AG04450 (cell line): ENCODE measurements at places on chromosomes 3 and 15. TPM values are rescaled to one million over a fixed set of nuclear protein-coding genes. Genes with fewer than 3 reads are reported as not detected.
A peak's percentile ranks its signal among the peaks of the same experiment; 100 is the strongest.

Gene RHOA
- polyA plus RNA-seq, result 466 and 505 TPM in 2 replicates

Gene LRRC31
- polyA plus RNA-seq, result not detected in 2 replicates

Gene CCR1
- polyA plus RNA-seq, result 0.02 TPM in 1 of 2 replicates, not detected in the other

Gene COPB2
- polyA plus RNA-seq, result 263 and 331 TPM in 2 replicates

Gene CSPG5
- polyA plus RNA-seq, result not detected in 2 replicates

DNA sequence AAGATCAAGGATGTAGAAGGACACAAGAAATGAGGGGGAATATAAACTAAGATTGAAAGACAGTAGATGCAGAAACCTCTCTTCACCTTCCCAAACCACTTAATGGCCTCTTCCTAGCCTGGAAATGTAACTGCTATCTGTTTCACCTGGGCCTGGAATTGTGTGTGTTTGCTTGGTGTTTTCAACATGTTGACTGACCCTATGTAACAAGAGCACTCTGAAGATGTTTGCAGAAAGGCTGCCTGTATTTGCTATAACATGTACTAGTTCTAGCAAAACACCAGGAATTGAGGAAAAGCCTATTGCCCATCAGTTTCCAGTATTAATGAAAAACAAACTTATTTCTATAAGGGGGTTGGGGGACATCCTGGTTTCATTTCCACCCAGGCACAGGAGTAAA lies 248.3 kb downstream of the WDR72 start:
- no peak for DNase-seq

- DNase-seq, result peak; percentile 56
Observed at GRCh38 chr15:90402223-90402622, 14.2 kb downstream of the IQGAP1 start.

DNA sequence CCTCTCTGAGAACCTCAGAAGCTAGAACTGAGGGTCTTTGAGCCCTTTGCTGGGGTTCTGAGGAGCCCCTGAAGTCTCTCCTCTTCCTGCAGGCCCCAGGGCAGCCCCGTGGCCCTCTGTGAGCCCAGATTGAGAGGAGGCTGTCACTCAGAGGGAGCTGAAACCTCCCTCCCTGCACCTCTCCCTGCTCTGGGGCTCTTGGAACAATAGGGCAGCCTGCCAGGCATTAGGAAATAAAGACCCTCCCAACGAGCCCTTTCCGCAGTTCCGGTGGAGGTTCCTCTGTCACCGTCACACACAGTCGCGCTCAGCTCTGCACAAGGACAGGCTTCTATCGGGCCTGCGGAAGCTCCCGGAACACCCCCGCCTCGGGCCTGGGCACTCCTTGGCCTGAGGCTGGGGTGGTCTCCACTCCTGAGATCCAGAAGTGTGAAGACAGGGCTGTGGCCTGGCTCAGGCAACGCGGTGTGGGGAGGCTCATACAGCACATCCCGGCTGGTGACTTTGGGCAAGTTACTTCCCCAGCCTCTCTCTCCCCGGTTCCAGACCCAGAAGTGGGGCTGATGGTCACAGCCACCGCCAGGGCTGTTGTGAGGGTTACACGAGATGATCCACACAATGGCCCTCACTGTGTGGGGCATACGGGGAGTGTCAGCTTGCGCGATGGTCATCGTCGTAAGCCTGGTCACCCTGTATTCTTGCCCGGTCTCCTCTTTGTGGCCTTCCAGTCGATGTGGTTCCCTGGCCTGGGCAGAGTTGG lies 17.7 kb downstream of the MELTF start:
- no peak for DNase-seq

GRCh38 chr3:116512281-116512680 lies 67.0 kb upstream of the LSAMP start:
- DNase-seq, result no peak

DNA sequence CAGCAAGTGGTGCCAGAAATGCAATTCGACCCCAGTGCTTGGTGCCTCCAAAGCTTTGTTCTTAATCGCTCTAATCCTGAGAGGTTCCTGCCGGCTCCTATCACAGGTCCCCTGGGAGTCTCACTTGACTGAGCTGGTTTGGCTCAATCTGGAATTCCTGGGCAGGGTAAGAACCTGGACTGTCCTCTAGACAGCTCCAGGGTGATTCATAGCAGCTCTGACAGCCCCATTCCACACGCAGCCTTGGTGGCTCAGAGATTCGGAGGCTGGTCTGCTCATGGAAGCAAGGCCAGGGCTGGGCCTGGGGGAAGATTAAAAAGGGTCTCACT lies 37.9 kb downstream of the MYO5C start:
- DNase-seq, result no peak

- DNase-seq, result no peak
Observed at GRCh38 chr3:143650827-143651226, 197.4 kb downstream of the SLC9A9 start.

GRCh38 chr3:65664446-65664845 lies 374.3 kb downstream of the MAGI1 start:
- DNase-seq, result no peak

GRCh38 chr15:34233614-34234013 lies 8.8 kb downstream of the EMC4 start:
- no peak for DNase-seq

- DNase-seq, result no peak
Observed at GRCh38 chr15:95168951-95169431, 937.6 kb downstream of the MCTP2 start.

DNA sequence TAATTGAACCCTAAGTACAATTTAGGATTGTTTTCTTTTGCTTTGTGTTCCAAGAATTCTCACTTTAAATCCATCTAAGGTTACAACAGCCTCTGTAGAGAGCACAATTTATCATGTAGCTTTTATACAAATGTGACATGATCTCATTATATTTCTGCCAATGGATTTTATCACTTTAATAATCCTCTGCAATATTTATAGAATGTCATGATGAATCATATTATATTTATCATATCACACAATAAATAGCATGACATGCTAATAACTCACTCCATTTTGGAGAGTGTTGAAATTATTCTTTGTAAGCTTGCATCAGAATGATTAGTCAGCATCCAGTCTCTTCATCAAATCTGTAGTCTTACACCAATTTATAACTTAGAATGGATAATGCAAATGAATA lies 280.6 kb upstream of the ZNF717 start:
- DNase-seq, result no peak

DNA sequence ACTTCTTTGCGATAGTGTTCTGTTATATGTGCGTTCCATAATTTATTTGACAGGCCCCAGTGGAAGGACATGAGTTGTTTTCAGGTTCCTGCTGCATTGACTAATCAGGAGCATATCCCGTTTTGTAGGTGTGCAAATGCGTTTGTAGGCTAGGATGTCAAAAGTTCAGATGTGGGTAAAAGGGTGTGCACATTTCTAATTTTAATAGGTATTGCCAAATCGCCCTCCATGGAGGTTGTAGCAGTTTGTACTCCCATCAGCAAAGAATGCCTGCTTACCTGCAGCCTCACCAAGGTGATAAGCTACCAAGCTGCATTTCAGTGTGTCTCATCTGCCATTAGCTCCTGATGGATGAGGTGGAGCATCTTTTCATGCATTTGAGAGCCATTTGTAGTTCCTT lies 36.3 kb downstream of the KLF13 start:
- no peak for DNase-seq

GRCh38 chr3:19598870-19599269 lies 335.1 kb downstream of the EFHB start:
- no peak for DNase-seq

- DNase-seq, result peak; percentile 62
Observed at GRCh38 chr3:122497425-122497824, 17.3 kb downstream of the KPNA1 start.

GRCh38 chr3:53999725-54000124 lies 108.1 kb upstream of the SELENOK start:
- DNase-seq, result no peak

- no peak for DNase-seq
Observed at GRCh38 chr3:148149556-148149955, 548.1 kb upstream of the AGTR1 start.

- DNase-seq, result no peak
Observed at GRCh38 chr3:171966533-171967136, 72.7 kb upstream of the FNDC3B start.

GRCh38 chr3:158789592-158789991 lies 12.3 kb upstream of the MFSD1 start:
- no peak for DNase-seq

GRCh38 chr15:60821462-60822061 lies 342.6 kb upstream of the ICE2 start:
- no peak for DNase-seq

GRCh38 chr3:182035324-182035723 lies 323.6 kb downstream of the SOX2 start:
- DNase-seq, result no peak

DNA sequence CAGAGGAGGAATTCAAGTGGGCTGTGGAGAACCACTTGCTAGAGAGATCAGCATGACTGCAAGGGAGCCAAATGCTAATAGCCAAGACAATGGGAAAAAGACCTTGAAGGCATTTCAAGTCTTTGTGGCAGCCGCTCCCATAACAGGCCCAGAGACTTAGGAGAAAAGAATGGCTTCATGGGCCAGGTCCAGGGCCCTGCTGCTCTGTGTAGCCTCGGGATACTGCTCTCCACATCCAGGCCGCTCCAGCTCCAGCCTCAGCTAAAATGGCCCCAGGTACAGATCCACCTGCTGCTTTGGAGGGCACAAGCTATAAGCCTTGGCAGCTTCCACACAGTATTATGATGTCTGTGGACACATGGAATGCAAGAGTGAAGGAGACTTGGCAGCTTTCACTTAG lies 157.7 kb downstream of the NECTIN3 start:
- DNase-seq, result no peak

DNA sequence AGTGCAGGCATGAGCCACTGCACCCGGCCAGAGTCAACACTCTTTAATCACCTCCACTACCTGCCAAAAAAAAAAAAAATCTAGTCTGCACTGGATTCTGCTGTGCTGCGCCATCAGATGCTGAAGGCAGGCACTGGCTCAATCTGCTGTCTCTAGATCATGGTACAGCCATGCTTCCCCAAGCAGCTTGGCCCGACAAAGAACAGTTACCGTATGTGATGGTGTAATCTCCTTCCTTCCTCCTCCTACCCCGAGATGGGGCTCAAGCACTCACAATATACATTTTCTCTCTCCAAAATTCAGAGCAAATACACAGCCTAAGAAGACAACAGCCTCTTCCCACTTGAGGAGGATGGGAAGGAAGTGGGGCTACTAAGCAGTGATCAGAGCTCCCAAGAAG lies 45.1 kb downstream of the DAPK2 start:
- DNase-seq, result no peak
